ENCODE measurements at places on chromosomes 12 and 14. TPM values are rescaled to one million over a fixed set of nuclear protein-coding genes. Genes with fewer than 3 reads are reported as not detected.

PIGH gene
- total RNA-seq: 41.4 TPM

DGKA gene
- total RNA-seq: 153 TPM

RERG gene
- total RNA-seq: not detected

TAS2R31 gene
- 0.98 TPM for total RNA-seq

DNA sequence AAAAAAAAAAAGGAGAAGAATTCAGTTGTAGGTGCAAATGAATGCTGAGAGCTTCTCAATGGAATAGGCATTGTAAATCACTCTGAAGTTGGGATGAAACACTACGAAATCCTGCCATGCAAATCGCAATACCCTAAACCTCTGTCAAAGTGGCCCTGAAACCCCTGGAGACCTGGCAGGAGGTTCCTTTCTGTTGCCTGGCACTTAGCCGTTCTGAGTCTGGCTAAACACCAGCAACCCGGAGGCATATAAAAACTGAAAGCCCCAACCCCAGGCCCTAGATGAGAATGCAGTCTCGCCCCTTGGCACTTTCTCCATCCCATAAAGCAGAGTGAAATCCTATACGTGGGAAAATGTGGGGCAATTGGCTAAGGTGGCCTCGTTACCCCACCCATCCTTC, 151.5 kb upstream of the PARP11 start:
- DNase-seq: no peak

GRCh38 chr12:65269603-65270002, 8.9 kb upstream of the MSRB3 start:
- DNase-seq: no peak

- no peak for DNase-seq
Observed at GRCh38 chr14:59356767-59357166, 108.4 kb downstream of the GPR135 start.

GRCh38 chr12:75814851-75815754, 216.5 kb downstream of the PHLDA1 start:
- DNase-seq: no peak

GRCh38 chr12:132538663-132538990, 48.7 kb downstream of the FBRSL1 start:
- DNase-seq: no peak

GRCh38 chr14:70780396-70781075, 28.8 kb downstream of the MAP3K9 start:
- no peak for DNase-seq
